T47D (cell line): ENCODE measurements at places on chromosomes 7 and 10.

DNA sequence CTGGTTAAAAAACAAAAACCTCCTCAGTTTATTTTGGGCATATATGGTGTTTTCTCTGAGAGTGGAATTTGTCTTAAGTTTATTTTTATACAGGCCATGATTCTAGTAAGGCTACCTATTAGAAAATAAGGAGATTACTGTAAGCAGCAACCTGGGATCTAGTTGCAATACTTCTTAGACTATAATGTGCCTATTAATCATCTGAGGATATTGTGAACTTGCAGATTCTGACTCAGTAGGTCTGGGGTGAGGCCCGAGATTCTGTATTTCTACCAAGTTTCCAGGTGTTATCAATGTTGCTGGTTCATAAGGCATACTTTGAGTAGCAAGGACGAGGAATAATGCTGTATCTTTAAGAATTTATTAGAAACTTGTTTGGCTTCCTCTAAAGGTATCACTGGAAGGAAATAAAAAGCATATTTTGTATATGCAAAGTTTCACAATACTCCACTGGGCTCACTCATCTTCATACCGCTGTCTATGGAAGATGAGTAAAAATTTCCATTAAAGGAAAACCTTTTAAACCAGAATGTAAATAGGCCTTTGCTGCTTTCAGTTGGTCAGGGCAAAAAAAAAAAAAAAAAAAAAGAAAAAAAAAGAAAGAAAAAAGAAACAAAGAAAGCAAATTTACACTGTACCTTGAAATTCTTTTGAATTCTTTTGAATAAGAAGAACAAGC lies 105.8 kb downstream of the BMPER start:
- no peak for DNase-seq

GRCh38 chr10:127267442-127267841 lies 71.1 kb upstream of the INSYN2A start:
- DNase-seq: no peak

DNA sequence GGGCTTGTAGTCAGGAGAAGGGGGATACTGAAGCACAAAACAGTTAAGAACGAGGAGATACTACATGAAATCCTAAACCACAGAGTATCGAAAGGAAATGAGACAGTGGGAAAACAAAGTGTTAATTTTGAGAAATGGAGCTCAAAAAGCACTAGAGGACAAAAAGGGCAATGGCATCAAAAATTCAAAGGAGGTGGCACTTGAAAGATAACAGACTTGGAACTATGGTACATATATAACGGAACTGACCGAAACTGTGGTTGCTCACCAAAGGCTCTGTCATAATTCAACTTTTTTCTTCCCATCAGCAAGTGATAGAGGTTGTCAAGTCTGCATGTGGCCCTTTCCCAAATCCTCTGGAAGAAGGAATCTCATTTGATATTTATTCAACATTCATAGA lies 97.0 kb downstream of the CABCOCO1 start:
- DNase-seq: no peak

DNA sequence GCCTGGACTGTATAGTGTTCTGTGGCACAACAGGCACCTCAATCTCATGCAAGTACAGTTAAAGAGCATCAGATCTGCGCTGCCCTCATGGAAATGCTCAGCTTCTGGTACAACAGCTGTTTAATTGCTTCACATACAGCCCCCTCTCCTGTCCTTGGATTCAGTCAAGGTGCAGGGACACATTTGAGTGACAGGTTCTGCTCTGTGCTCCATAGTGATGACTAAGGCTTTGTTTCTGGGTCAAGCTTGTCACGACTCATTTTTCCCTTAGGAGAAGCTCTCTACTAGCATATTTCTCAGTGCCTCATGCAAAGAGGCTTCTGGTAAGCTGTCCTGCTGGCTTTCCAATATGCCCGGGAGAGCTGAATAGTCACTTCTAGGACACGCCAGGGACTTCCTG lies 26.8 kb upstream of the MYO3A start:
- no peak for DNase-seq

DNA sequence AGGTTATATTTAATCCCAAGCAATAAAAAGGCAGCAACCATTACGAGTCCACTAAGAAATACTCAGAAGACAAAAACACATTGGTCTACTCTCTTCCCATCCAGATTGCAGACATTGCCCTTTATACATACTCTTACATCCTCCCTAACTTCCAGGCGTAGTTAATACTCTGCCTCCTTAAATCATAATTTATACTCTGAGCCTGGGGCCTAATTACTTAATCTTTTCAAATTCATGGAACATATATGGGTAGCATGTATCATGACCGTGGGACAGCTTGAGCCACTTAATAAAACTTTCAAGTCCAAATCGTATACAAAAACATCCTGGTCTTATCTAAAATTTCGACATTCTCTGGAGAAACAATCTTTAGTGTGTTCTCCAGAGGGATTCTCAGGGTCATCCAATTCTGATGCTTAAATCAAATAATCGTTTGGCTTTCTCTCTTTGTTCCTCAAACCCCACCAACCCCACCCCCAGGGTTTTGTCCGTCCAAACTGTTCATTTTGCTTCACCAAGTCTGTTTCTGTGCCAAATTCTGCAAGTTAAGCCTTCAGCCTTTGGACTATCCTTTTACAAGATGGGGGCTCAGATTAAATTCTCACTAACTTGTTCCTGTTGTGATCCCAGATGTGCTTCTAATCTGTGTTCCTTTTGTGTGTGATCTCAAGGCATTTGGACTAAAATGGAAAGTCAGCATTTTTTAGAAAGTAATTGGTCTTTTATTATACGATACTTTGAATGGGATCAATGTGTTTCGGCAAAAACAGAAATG lies 86.4 kb downstream of the ADAM12 start:
- DNase-seq: no peak

GRCh38 chr7:128550920-128551319 lies 74.4 kb downstream of the METTL2B start:
- DNase-seq: no peak

GRCh38 chr10:7035126-7035761 lies 375.6 kb downstream of the SFMBT2 start:
- DNase-seq: no peak

- no peak for DNase-seq
Measured at GRCh38 chr7:127586346-127586745, 950 bp upstream of the GCC1 start.

GRCh38 chr10:92756201-92757065 lies 66.7 kb downstream of the HHEX start:
- no peak for DNase-seq

- DNase-seq: no peak
Measured at GRCh38 chr7:15007507-15007906, 105.0 kb upstream of the DGKB start.
